IPS DF 6.9 (cell line): ENCODE measurements at places on chromosomes 4 and X.

- DNase-seq = peak; percentile 37
Measured at GRCh38 chrX:30735839-30736238, 82.6 kb downstream of the GK start.

DNA sequence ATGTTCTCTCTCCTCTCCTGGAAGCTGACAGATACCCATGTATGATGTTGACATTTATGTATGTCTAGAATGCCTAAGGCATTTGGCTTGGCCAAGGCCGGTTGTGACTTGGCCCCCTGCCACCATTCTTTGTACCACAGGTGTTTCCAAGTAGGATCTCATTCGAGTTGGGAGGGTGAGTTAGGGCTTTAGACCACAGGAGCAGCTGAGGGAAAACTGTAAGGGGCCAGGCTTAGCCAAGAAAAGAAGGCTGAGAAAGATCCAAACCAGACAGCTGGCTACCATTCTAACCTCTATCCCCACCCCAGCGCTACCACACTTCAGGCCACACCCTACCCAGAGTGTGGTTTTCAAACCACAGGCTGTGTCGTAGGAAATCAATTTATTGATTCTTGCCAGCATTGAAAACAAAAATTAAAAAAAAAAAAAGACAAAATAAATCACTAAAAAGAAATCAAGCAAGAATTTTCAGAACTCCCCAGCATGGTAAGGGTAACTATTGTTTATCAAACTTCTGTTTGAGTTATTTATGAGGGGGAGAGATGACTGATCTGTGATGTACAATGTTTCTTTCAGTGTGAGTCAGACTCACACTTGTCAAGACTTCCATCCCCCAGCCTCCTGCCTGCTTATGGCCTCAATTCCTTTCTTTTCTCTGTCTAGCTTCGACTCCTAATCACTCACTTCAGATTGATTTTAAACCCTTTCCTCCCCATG, 9.9 kb downstream of the TMSB4X start:
- no peak for DNase-seq

GRCh38 chrX:102341867-102342266, 94.9 kb downstream of the NXF2 start:
- no peak for DNase-seq

DNA sequence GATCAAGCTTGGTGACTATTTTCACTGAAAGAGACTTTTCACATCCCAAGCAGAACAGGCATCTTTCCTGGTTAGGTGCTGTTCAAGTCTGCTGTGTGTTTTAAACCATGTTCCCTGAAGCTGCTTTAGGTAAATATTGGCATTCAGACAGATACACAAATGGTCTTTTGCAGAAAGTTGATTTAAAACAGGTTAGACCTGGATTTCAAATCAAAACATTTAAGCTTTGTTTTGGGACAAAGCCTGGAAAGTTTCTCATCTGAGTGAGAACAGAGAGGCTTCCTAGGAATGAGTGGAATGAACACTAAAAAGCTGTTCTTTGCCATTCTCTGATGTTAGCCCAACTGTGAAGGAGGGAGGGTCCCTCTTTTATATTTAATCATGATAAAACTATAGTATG, 10.1 kb downstream of the ANXA3 start:
- DNase-seq = no peak

DNA sequence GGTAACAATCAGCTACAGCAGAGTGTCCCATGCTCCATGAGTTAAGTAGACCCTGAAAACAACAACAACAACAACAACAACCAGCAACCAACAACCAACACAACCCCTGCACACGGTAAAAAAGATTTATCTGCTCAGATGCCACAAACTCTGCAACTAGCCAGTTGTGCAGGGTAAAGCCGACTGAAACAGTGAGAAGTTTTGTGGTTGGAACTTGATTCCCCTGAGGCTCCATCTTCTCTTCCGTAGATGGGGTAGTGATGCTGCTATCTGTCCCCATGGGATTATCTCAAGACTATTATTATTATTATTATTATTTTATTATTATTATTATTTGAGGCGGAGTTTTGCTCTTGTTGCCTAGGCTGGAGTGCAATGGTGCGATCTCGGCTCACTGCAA, 50.6 kb upstream of the RAPGEF2 start:
- no peak for DNase-seq

DNA sequence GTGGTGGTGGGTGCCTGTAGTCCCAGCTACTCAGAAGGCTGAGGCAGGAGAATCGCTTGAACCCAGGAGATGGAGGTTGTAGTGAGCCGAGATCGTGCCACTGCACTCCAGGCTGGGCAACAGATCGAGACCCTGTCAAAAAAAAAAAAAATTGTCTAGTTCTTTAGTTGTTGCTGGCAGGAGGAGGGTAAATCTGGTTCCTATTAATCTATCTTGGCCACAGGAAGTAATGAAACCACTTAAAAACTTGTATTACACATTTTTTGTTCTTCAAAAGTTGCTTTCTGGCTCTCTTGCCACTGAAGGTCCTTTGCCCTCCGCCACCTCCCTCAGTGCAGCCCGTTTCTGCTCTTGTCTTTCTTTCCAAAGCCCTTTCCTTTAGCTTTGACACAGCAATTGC, 102.9 kb upstream of the ARSJ start:
- DNase-seq = no peak

GRCh38 chrX:11564546-11564945, 101.2 kb downstream of the ARHGAP6 start:
- no peak for DNase-seq

DNA sequence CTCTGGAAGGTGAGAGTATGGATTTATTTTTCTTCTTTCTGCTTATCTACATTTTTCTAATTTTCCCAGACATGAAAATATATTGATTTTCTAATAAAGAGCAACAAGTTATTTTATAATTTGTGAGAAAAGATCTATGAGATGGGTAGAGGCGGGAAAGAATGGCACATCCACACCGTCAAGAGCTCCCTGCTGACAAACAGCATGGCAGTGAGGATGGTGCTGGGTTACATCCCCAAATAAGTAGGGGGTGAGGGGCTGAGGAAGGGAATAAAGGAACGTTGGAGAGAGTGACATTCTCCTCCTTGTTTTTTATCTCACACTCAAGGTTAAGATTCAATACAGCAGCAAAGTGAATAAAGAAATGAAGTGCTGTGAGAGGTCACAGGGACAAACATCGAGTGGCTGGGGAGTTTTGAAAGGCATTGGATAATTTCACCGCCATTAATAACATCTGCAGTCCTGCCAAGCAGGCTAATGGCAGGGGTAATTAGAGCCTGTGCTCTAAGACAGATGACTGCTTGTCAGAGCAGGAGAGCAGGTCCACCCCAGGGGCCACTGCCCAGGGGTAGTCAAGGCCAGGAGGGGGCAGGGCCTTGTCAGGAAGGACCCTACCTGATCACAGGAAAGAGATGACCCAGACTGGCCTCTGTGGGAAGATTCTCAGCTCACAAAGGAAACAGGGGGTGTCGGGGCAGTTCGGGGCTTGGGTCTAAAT, 323.8 kb downstream of the FBXW7 start:
- no peak for DNase-seq

- no peak for DNase-seq
Measured at GRCh38 chrX:155874571-155875244, 6.4 kb upstream of the VAMP7 start.

- no peak for DNase-seq
Measured at GRCh38 chrX:116230130-116230898, 59.8 kb downstream of the AGTR2 start.

- DNase-seq = no peak
Measured at GRCh38 chr4:100872811-100873210, 355.0 kb upstream of the EMCN start.

DNA sequence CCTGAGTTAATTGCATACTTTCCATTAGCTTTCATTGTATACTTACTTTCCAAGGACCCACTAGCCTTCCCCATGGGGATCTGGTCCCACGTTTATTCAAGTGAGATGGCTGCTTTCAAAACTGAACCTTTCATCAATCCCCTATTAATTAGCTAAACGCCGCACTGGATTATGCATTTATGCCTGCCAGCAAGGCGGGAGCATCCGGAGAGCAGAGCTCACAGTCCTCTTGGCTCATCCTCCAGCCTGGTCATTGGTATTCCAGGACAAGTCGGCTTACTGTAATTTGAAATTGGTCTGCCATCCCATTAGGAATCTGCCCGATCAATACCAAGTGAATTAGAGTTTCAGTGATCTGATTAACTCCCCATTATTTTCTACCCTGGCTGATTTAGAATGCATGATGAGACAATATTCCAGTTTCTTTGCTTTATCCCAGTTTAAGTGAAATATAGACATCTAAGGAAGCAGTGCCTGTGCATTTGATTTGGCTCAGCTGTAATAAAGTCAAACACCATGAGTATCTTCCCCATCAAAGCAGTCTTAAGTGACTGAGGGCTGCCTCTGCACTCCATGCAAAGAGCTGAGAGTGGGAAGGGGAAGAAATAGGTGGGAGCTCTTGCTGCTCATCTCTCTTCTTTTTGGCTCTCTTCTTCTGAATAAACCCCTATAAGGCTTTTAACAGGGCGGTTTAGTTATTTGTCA, 411.4 kb downstream of the GPAT3 start:
- DNase-seq = no peak

DNA sequence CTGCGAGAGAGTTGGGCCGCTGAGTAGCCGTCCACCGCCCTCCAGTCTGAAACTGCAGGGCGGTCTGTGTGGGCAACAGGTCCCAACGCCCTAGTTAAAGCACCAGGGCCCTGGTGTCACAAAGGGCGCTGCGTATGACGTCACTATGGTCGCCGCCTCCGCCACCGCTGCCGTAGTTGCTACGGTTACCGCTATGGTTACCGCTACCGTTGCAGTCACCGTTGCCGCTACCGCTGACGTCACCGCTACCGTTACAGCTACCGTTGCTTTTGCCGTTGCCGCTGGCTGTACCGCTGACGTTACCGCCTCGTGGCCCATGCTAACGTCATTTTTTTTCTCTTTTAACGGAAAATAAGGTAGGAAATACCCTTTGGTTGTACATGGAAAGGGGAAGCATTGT, at the start of gene PPP1R2C:
TSS of gene PPP1R2C (minus strand) at position 68 of the 400 bp plus-strand sequence. CDS start 84 bp downstream, outside the sequence.
- DNase-seq = no peak

DNA sequence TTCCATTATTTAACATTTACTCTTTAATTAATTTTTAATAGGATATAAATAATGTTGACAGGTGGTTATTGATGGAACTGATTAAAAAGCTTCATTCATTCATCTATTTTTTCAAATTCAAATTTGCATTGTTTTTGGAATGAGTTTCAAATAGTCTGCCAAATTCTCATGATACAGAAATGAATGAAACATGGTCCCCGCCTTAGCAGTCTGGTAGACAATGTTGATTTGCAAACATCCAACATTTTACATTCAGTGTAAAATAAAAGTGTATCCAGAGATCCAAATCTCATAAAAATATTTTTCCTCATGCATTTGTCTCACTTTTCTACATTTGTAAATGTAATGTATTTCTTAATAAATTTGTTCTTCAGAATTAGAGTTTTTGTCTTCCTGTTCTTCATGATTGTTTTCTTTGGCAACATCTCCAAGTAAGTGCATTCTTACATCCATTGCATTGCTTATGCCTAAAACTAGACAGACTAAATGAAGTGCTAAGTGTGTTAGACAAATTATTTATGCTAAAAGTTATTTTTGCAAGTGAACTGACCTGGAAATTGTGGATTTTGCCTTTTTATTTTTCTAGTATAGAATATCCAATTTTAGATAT, 142.3 kb downstream of the PCDH18 start:
- no peak for DNase-seq

DNA sequence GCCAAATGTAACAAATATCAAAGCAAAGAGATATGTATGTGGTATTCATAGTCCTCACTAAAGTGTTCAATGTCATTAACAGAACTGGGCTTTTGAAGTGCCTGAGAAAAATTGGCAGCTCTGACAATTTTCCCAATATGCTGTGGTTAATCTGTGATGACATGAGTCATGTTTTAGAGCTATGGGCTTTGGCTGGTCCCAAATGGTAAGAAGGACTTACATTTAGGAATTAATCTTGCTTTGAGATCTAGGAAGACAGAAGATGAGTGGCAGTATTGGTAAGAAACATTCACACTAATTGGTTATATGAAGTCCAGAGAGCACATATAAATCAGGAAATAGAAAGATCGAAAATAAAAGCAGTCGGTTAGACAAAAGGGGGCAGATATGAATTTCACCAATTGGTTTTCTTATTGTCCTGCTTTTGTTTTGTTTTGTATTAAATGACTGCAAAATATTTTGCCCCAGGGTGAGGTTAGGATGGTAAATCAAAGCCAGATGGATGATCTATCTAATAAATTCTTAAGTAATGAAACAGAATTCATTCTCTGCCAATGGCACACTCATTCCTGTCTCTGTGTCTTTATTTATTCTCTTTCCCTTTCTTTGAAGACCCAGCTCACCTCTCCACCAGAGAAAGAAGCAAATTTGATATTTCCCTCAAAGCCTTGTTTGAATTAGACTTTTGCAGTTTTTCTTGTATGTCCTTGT, 993.1 kb downstream of the RPA4 start:
- no peak for DNase-seq

DNA sequence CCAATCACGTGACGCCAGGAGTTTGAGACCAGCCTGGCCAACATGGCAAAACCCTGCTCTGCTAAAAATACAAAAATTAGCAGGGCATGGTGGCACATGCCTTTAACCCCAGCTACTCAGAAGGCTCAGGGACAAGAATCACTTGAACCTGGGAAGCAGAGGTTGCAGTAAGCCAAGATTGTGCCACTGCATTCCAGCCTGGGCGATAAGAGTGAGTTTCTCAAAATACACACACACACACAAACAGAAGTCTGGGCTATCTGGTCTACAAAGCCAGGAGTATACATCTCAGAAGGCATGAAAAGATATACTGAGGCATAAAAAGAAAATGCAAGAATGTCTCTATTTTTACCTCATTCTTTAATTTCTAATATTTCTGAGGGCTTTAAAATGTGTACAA, 11.3 kb downstream of the YTHDC1 start:
- DNase-seq = no peak

- no peak for DNase-seq
Measured at GRCh38 chr4:62407534-62407933, 1207.4 kb downstream of the ADGRL3 start.

DNA sequence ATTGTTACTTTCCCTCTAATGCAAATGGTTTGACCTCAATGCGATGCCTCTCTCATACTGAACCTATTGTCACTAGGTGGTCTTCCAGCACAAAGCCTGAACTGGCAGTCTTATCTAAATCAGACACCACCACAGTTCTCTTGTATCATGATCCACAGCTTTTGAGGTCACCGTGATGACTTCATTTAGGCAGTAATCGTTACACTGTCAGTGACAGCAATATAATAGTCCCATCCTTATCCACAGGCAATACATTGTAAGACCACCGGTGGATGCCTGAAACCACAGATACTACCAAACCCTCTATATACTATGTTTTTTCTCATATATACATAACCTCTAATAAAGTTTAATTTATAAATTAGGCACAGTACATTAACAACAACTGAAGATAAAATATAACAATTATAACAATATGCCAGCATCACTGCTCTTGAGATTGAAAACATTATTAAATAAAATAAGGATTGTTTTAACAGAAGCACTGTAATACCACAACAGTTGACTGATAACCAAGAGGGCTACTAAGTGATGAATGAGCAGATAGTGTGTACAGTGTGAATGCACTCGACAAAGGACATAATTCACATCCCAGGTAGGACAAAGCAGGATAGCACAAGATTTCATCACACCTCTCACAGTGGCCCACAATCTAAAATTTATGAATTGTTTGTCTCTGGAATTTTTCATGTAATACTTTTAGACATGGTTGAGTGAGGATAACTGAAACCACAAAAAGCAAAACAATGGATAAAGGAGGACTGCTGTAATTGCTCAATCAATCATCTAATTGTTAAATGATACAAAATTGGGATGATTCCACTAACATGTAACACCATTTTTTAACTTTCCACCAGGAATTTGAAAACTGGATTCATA, 419.4 kb downstream of the CENPC start:
- no peak for DNase-seq
